Esophagus squamous epithelium (tissue), 5 donors: ENCODE measurements at places on chromosomes 5 and 9.

DNA sequence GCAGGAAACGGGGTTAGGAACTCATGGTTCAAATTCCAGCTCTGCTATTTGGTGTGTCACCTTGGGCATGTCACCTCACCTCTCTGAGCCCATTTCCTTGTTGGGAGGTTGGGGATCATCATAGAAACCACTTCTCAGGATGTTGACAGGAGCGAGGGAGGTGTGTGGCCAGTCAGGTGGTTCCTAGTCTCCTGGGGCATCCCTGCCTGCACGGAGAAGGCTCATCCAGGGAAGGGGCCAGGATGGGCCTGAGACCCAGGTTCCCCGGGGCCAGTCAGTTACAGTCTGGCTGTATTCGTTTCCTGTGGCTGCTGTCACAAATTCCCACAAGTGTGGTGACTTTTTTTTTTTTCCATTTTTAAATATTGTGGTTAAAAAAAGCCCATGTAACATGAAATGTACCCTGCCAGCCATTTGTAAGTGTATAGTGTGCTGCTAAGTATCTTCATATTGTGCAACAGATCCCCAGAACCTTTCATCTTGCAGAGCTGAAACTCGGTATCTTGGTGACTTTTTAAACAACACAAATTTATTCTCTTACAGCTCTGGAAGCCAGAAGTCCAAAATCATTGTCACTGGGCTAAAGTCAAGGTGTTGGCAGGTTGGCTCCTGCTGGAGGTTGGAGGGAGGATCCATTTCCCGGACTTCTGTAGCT is 78.7 kb upstream of the UNC5A start:
- no peak for DNase-seq

GRCh38 chr9:134716067-134716466 is 74.5 kb downstream of the COL5A1 start:
- DNase-seq: no peak

- DNase-seq: no peak
These were observed 247.7 kb upstream of the ADRA1B start for GRCh38 chr5:159668556-159668955.

- no peak for DNase-seq
These were observed 181.1 kb upstream of the DAB2 start for GRCh38 chr5:39605588-39606575.

DNA sequence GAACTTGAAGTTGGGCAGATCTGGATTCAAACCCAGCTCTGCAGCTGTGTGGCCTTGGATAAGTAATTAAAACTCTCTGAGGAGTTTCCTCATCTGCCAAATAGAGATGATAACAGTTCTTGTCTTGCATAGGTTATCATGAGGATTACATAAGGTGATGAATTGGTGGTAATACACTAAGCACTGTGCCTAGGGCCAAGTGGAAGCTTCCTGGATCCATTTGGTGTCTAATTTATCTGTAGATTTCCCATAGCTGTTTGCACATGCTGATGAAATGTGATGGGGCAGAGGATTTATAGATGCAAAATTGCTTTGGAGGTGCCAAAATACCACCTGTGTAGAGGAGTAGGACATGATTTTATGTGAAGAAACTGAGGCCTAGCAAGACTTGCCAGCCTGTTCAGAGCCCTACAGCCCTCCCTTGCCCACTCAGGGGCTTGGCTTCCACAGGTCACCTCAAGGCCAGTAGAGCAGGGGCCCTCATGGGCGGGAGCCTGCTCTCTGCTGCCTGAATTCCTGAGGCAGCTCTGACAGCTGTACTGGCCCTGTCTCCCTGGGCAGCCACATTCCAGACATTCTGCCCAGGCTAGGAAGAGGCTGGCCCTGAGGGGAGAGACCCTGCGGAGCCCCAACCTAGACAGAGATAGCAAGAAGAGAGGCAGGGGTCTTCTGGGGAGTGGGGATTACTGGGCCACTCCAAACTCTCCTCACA is 5.9 kb upstream of the FAT2 start:
- no peak for DNase-seq

DNA sequence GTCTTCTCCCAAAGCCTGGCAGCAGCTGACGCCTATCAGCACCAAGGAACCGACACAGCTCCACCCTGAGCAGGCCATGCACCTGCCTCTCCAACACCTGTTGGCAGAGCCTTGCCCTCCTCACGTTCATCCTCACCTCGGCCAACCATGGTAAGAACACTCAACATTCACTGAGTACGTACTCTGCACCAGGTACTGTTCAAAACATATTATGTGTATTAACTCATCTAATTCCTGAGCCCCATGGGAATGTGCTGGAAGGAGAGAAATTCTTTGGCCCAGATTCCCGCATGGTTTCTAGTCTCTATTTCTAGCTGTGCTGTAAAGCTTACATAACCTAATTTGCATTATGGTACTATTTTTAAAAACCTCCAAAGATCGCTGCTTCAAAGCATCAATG is 86.1 kb downstream of the GPR21 start:
- DNase-seq: no peak

GRCh38 chr9:76896035-76896434 is 9.9 kb downstream of the PRUNE2 start:
- no peak for DNase-seq

GRCh38 chr5:45847877-45848276 is 151.7 kb upstream of the HCN1 start:
- no peak for DNase-seq

GRCh38 chr9:135890190-135891026 is 16.9 kb downstream of the CAMSAP1 start:
- no peak for DNase-seq

DNA sequence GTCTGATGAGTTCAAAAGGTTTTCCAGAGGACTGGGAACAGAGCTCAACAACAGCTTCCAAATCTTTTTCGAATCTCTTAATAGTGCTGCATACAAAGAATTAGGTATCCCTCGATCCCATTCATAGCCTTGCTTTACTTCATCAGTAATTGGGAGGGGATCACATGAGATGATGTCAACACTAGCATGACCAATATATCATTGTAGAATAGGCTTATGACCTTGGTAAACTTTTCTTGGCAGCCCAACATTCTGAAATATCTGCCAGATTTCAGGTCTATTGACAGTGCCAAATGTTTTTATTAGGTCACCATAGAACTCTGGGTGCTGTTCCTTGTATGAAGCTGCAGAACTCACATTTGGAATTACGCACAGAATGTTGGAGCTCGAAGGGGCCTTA is 228.9 kb downstream of the FGF10 start:
- DNase-seq: no peak
